Spleen (tissue), 13 donors: ENCODE measurements at places on chromosomes 2 and 18. TPM values are rescaled to one million over a fixed set of nuclear protein-coding genes. Genes with fewer than 3 reads are reported as not detected.

Gene ANKRD62
- not detected for total RNA-seq

Gene VWA3B
- not detected for total RNA-seq

Gene UGT1A1
- not detected for total RNA-seq

Gene GALNT14
- 5.8 TPM for total RNA-seq

Gene CRACDL
- total RNA-seq, result 1.0 TPM

Gene NEU2
- total RNA-seq, result not detected

Gene CYRIA
- total RNA-seq, result 50.5 TPM

Gene UGT1A5
- total RNA-seq, result not detected
